ENCODE measurements at places on chromosomes 4 and X.

GRCh38 chr4:70591955-70592582 is at the start of gene AMBN:
Gene AMBN (plus strand): TSS chr4:70592256. CDS start chr4:70592359, 103 bp downstream.
- DNase-seq, result no peak

- no peak for DNase-seq
These were observed 22.9 kb downstream of the FAT1 start for GRCh38 chr4:186700746-186701145.

- DNase-seq, result no peak
These were observed 21.9 kb downstream of the HNRNPH2 start for GRCh38 chrX:101429934-101430333.

GRCh38 chr4:120754590-120754989 is 167.9 kb downstream of the PRDM5 start:
- DNase-seq, result no peak

DNA sequence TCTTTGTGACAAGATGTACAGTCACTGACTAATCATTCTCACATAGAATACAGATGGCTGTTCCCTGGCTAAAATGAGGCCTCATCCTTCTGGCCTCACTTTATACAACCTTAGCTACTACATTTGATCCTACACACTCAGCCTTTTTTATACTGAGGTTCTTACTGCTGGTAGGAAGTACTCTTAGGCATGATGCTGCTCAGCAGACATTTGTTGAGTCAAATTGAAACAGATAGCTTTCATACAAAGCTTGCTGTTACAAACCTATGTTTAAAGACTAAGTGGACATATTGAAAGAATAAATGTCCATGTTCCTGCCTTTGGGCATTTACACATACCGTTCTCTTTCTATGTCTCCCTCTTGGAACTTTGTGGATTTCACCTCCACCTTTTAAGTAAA is 154.9 kb downstream of the NPFFR2 start:
- no peak for DNase-seq

DNA sequence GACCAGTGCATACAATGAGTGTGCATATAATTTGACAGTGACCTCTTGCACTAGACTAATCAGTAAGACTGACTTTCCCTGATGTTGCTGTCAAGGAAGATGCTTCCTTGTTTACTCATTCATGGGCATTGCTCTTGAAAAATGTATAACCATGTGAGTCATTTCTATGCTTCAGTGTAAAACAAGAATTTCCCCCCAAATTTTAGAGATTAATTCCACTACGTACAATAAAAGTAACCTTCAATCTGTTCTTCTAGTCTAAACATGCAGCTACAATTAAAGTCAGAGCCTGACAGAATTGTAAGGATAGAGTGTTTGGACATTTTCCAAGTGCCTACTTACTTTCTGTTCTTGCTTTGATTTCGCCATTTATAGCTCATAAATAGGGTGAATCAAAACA is 935.7 kb downstream of the RAPGEF2 start:
- no peak for DNase-seq

GRCh38 chr4:8706216-8707044 is 113.9 kb downstream of the CPZ start:
- no peak for DNase-seq
